ENCODE measurements at places on chromosomes 4 and X.

DNA sequence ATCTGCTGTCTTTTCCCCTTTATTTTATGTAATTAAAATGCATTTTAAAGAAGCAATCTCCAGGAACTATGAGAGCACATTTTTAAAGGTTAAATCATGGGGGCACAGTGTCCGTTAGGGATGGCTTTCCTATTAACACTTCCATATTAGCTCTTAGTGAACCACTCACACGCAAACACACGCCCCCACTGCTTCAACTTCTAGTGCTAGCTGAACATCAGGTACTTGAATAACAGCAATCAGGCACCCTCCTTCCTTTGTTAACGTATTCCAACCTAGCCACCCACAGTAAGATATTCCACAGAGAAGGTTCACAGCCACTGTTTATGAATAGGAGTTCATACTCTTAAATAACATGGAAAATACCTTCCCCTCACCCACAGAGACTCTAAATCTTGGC lies 9.3 kb downstream of the TMEM255A start:
- no peak for DNase-seq

DNA sequence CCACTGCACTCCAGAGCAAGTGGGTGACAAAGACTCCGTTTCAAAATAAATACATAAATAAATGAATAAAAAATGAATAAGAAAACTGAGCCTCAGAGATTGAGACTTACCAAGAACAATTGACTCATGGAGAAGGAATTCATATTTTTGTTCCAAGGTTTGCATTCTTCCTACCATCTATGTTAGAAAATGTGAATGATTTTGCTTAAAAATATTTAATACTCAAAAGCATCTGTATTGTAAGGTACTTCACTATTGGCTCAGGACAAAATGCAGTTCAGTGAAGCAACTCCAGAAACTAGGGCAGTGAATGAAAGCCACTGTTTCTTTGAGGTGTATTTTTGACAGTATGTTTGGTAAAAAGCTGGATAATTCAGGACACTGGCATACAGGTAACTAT lies 54.1 kb downstream of the XAGE2 start:
- no peak for DNase-seq

- no peak for DNase-seq
These were observed 142.7 kb downstream of the DKK2 start for GRCh38 chr4:106893395-106893881.

- DNase-seq: no peak
These were observed 225.3 kb downstream of the STK32B start for GRCh38 chr4:5276475-5277075.

DNA sequence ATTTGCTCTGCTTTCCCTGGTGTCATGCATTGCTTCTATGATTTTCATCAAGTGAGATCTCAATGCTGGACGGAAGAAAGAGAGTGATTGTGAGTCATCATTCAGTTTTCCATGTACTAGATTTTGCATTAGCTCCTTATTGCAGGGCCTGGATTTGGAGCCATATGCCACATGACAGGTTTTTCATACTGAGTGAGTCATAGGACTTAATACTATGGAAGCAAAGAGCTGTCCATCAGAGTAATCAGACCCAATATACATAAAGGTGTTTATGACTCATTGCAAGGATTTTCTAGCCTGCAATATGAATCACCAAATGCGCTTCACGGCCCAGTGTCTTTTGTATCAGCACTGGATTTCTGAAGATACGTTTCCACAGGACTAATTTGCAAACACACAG lies 11.2 kb upstream of the TFDP3 start:
- no peak for DNase-seq

DNA sequence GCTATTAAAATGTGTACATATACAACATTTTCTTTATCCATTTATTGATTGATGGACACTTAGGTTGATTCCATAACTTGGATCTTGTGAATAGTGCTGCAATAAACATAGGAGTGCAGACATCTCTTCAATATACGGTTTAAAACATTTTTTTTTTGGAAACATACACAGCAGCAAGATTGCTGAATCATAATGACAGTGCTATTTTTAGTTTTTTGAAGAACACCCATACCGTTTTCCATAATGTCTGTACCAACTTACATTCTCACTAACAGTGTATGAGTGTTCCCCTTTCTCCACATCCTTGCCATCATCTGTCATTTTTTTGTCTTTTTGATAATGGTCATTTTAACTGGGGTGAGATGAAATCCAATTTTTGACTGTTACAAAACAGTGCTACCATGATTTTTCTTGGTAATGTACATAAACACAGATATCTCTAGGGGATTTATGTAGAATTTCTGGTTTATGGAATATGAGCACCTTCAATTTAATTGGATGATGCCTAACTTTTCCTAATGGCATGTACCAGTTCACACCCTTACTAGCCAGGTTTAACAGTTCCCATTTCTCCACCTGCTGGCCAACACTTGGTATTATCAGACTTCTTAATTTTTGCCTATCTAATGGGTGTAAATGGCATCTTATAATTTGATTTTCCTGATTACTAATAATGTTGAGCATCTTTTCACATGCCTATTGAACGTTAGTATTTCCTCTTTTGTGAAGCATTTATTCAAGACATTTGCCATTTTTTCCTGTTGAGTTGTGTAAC lies 21.0 kb upstream of the TMSB15B start:
- no peak for DNase-seq

GRCh38 chrX:134998246-134998645 lies 7.5 kb downstream of the SMIM10 start:
- DNase-seq: no peak

- DNase-seq: no peak
These were observed 123.5 kb upstream of the EMCN start for GRCh38 chr4:100641336-100641735.

- DNase-seq: no peak
These were observed 38.1 kb downstream of the CBLL2 start for GRCh38 chrX:22310779-22311178.

GRCh38 chr4:159204566-159204965 lies 101.7 kb downstream of the RAPGEF2 start:
- no peak for DNase-seq

DNA sequence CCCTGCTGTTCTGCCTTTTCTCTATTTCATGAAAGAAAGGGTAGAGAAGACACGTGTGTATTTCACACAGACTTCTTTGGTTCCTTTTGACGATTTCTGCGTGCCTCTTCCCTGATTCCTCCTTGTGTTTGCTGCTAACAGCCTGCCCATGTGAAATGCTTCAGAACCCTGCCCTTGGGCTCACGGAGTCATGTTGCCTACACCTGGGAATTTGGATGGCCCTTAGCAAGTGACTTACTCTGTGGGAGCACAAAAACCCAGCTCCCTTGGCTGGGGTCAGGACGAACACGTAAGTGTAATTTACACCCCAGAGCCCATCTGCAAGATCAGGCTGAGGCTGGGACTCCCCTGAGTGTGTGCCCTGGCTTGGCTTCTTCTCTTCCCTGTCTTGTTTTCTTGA lies 220.3 kb upstream of the BCOR start:
- no peak for DNase-seq
